Endodermal cell (in vitro differentiated cells): ENCODE measurements at places on chromosomes 6 and 20. TPM values are rescaled to one million over a fixed set of nuclear protein-coding genes. Genes with fewer than 3 reads are reported as not detected.

The TNNC2 gene
- 0.47 TPM in 1 of 2 replicates, not detected in the other for total RNA-seq

The ANGPT4 gene
- 0.23 and 0.51 TPM in 2 replicates for total RNA-seq

The SLC17A4 gene
- not detected in 2 replicates for total RNA-seq

The NAA20 gene
- total RNA-seq: 35.1 and 39.4 TPM in 2 replicates

- no peak for DNase-seq
Observed at GRCh38 chr20:59935457-59936185, 2.2 kb upstream of the SYCP2 start.

- no peak for DNase-seq
Observed at GRCh38 chr6:21949211-21949801, 347.5 kb downstream of the PRL start.
